Activated T-helper 1 cell treated with Interleukin-2 at 50 U/mL for 16 hours (primary cell): ENCODE measurements at places on chromosomes 4 and X.

- no peak for DNase-seq
These were observed 12.5 kb upstream of the CD99 start for GRCh38 chrX:2678583-2678982.

GRCh38 chr4:133801883-133802282, 399.7 kb downstream of the PABPC4L start:
- no peak for DNase-seq

DNA sequence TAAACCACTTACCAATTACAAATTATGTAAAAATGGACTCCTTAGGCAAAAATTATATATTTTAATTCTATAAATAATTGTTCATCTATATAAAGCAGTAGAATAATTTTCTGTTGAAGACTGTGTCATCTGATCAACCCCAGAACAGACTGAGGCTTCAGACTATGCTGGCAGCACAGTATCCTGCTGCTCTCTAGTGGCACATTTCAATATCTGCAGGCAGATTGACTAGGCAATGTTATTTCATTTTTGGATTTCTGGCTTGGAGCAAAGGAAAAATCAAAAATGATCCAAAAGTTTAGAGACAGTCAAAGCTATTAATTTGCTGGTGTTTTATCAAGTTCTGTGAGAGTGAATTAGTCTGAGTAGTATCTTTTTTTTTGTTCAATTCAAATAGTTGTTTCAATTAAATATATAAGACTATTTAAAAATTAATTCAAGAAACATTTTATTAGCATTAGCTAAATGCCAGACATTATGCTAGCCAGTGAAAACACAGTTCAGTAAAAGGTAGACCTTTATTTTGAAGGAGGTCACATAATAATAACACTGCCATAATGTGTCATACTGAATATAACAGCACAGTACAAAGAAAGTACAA, 21.3 kb upstream of the SULT1E1 start:
- no peak for DNase-seq

GRCh38 chr4:15925830-15926229, 12.7 kb downstream of the FGFBP1 start:
- DNase-seq: no peak

- no peak for DNase-seq
These were observed 100.6 kb downstream of the AKAP4 start for GRCh38 chrX:50100188-50100587.

- DNase-seq: no peak
These were observed 49.4 kb upstream of the PRR32 start for GRCh38 chrX:126770179-126770578.

DNA sequence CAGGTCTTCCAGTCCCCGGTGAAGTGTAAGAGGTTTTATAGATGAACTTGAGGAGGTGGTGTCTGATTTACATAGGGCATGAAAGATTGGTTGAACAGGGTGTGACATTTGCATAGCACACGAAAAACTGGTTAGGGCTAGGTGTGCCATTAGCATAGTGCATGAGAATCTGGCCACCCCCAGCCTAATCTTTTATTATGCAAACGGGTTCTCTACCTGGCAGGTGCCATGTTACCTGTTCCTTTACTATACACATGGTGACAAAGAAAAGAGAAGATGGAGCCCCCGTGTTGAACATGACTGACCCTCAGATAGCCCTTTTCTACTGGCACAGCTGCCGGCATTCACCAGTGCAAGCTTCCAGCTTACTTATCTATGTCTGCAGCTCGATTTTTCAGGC, 71.0 kb downstream of the UCHL1 start:
- DNase-seq: no peak

DNA sequence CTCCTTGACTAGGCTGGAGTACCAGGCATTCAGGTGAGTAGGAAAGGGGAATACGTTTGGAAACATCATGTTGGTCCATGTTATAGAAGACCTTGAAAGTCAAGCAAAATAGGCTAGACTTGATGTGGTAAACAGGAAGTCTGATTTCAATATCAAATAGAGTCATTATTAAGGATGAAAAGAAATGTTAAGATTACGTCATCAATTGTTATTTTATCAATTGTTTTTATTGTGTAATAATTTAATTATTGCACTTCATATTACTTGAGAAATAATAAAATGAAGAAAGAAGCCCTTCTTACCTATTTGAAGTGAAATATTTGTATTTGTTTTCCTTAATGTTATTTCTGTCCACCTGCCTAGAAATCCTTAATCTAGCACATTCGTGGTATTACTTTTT, 361.0 kb upstream of the HAND2 start:
- no peak for DNase-seq

- DNase-seq: no peak
These were observed 85.8 kb upstream of the RPS6KA3 start for GRCh38 chrX:20352504-20352903.

DNA sequence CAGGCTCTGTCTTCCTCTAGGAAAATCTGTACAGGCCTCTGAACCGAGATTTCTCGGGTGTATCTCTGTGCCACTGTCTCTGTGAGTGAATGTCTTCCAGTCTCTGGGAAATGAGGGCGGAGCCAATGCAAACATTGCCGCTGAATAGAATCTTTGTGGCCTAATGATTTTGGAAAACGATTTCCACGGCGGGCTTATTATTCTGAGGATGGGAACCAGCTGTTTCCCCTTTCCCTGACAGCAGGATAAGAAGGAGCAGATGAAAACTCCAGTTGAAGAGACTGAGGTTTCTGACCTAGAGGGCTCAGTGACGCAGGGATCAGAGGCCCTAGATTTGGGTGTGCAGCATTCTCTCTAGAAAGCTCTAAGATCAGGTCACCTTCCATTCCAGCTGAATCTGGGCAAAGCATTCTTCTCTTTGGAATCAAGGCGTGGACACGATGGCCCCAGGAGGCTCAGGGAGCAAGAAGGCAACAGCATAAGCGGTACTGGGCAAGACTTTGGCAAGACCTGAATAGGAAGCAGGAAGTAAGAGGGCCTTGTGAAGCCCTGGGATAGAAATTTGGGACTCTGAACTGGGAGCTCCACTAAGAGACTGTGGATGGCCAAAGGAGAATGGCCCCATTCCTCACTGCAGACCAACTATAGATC, 47.3 kb downstream of the PJA1 start:
- no peak for DNase-seq

- no peak for DNase-seq
These were observed 11.5 kb downstream of the SH3RF1 start for GRCh38 chr4:169259271-169259670.

DNA sequence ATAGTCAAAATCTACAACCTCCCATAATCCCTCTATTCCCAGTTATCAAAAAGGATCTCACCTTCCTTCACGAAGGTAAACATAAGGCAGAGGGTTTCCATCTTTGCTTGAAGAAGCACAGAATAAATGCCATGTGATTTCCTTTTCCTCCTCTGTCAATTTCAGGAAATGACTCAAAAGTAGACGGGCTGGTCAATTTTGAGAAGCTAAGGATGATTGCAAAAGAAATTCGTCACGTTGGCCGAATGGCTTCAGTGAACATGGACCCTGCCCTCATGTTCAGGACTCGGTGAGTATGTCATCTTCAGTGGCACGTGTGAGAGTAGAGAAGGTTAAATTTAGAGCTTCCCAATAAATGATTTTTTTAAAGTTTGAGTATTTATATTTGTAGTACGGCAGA, 240.2 kb downstream of the RAPGEF2 start:
- no peak for DNase-seq

DNA sequence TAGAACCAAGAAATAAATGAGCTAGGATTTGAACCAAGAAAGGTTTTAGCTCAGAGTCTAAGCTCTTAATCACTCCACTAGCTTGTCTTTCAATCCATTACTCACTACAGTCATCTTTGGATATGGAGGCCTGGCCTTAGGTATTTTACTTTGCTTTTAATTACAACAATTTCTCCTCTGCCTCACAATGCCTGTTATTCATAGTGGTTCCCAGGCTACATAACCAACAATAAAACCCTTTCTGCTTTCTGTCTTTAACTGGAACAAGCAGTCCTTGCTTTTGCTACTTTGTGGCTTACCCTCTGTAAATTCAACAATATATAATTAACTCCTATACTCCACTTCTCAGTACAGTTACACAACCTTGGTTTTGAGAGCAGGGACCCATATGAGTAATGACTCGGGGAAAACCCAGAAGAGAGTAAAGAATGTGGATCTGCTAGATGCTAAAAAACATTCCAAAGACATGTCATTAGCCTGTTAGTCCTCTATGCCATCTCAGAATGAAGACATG, 94.7 kb upstream of the NAP1L5 start:
- no peak for DNase-seq

DNA sequence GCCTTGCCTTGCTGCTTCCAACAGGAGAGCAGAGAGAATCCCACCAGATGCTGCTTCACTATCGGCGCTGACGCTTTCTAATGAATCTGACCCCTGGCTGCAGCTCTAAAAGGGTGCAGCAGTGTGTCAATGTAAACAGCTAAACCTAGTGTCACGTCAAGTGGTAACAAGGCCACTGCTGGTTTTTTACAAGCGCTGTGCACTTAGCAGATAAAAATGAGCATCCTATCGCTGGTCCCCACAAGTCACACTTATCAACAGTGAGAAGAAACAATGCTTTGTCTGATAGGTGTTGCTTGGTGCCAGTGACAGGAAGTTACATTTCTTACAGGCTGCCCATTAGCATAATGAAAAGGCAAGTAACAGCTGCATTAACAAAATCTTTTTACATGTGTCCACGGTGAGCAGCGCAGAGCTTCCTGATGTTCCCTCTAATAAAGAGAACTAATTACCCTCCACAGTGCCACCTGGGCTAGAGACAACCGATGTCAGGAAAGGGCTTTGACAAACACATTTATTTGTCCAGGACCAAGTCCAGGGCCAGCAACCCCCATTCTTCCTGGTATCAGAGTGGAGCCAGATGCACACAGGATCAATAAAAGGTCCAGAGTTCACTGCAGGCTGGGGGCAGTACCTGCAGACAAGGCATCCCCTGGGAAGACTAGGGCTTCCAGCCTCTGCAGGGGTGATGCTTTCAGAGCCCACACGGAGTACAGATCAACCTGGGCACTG, 176.0 kb downstream of the MGST2 start:
- DNase-seq: no peak

DNA sequence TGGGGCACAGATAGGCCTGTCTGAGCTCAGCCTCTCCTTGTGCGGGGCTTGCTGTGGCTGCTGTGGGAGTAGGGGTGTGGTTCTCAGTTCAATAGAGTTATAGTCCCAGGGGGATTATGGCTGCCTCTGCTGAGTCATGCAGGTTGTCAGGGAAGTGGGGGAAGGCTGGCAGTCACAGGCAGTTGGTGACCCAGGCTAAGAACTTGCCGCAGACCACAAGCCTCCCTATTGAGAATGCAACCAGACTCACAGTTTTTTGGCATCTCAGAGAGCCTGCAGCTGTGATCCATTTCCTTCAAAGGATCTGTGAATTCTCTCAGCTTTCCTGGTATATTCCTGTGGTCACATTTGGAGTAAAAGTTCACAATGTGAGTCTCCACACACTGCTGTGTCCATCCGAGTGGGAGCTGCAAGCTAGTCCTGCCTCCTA, 364.9 kb downstream of the ZNF674 start:
- DNase-seq: no peak

DNA sequence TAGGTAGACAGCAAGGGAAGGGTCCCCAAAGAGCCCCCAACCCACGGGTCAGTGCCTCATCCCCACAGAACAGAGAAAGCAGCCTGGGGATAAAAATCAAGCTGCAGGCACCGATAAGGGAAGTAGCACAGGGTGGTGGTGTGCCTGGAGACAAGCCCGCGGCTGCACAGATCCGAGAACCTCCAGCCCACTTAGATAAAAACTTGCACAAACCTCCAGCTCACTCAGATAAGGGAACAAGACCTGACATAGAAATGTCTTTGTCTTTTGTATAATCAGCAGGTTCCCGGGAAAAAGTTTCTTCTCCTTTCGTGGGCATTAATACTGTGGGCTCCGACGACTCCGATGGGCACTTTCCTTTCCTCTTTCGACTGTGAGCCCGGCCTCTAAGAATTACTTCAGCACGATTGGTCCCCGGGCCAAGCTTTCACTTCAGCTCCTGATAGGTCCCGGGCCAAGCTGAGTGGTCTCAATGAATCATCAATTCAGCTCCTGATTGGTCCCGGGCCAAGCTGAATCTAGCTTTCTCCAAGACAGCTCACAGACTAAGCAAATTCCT, 32.4 kb downstream of the PRDX4 start:
- no peak for DNase-seq

- no peak for DNase-seq
These were observed 22.3 kb downstream of the UGT2A2 start for GRCh38 chr4:69617083-69617694.

DNA sequence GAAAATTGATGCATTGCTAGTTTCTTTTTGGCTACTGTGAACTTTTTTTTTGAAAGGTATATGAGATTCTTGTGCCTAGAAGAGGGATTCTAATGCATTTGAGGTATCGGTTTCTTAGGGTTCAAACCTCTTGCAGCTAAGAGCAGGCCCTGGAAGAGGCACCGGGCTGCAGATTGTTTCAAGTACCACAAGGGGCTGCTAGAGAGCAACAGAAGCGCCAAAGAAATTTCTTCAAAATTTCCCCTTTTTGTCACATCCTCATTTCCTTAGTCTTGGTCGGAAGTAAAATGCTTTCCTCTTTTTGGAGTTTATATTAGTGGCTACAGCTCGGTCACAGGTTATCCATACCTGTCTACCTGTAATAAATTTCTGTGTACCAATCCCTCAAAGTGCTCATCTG, 89.8 kb downstream of the PDGFRA start:
- DNase-seq: no peak

GRCh38 chr4:23384741-23385140, 505.1 kb downstream of the PPARGC1A start:
- no peak for DNase-seq

GRCh38 chr4:53783208-53783859, 192.0 kb upstream of the LNX1 start:
- no peak for DNase-seq

GRCh38 chr4:139797287-139797686, 131.7 kb downstream of the MGST2 start:
- no peak for DNase-seq

- DNase-seq: no peak
These were observed 145.1 kb upstream of the IL1RAPL2 start for GRCh38 chrX:104420907-104421306.

- DNase-seq: no peak
These were observed 53.0 kb downstream of the JADE3 start for GRCh38 chrX:46965125-46965758.

DNA sequence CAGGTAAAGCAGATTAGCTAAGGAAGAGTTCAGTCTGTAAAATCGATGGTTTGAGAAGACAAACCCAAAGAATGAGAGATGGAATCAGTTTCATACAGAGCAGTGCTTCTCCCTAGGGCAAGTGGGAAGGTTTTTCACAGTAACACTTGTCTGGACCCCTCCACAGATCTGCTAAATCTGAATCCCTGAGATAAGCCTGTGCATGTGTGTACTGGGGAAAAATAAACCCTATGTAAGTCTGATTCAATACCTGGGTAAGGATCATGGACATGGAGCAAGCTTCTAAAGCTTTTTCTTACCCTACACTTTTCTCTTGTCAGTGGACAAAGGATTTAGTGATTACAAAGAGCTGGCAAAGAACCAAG, 13.6 kb downstream of the ELOVL6 start:
- DNase-seq: no peak

DNA sequence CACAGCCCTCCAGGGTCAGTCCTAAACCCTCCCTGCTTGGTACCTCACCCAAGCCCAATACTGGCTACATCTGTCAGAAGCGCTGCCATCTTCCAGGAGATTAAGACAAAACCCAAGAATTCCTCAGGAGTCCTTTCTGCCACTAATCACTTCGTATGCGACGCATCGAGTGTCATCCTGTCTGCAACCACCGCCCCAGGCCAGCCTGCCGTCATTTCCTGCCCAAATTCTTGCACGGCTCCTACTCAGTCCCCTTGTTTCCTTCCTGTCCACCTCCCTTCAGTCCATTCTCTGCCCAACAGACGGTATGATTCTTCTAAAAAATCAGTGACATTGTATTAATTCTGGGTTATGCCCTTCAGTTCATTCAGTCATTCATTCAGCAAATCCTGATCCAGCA, 113.6 kb downstream of the NFKB1 start:
- no peak for DNase-seq
